ENCODE measurements at places on chromosomes 4 and X. TPM values are rescaled to one million over a fixed set of nuclear protein-coding genes. Genes with fewer than 3 reads are reported as not detected.
A peak's percentile ranks its signal among the peaks of the same experiment; 100 is the strongest.

DNA sequence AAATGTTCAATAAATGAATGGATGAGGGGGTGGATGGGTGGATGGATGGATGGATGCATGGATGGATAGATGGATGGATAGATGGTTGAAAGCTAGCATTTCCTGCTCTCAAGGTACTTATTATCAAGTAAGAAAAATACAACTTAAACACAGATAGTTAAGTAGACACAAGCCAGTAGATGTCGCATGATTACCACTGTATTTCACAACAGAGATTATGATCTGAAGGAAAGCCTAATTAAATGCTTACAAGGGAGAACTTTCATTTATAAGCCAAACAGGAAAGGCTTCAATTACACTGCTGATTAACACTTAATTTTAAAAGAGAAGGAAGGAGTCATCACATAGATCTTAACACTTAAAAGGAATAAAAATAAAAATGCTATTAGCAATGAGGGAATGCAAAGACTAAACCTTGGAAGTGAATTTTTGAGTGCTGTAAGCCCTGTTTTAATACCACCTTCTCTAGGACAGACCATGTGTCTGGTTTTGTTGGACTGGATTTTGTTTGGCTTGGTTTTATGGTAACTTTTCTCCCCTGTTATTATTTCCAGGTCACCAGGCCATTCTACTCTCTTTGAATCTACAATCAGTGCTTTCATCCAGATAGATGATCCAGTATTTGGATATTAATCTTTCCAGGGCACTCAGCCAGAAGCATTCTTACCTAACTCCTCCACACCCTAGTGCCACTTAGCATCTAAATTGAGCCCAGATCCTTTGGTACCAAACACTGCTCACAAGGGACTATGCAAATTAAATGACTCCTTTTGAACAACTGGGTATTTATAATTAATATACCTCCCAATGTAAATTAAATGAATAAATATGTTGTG lies 75.5 kb upstream of the SLC39A8 start:
- no peak overlapping the region for H3K27ac ChIP-seq
- no peaks in the 10 kb centered on the region for H3K27me3 ChIP-seq
- H3K4me3 ChIP-seq: no peak overlapping the region
- no peaks in the 10 kb centered on the region for H3K36me3 ChIP-seq

- peaks cover 89% of the 10 kb centered on the region for H3K36me3 ChIP-seq
- no peaks in the 10 kb centered on the region for H3K4me1 ChIP-seq
- H3K27ac ChIP-seq: no peak overlapping the region
- no peaks in the 10 kb centered on the region for H3K27me3 ChIP-seq
- no peak for DNase-seq
Measured at GRCh38 chr4:38935391-38936073, 67.9 kb downstream of the FAM114A1 start.

DNA sequence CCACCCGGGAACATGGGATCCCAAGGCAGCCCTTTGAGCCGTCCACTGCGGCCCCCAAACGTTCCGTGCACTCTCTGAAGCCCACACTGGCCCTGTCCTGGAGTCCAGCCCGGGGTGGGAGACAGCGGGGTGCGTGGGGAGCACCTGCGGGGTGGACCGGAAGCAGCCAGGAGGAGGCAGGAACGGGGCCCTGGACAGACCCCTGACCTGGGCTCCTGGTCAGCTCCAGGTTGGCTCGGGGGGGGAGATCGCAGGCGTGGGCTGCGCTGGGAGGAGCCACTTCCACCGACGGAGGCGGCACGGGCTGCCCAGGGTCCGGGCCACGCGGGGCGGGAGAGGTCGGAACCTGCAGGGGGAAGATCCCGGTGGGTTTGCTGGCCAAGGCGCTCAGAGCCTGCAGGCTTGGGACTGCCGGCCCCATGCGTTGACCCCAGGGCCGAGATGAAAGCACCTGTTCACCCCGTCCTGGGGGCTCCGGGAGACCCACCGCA lies 5.7 kb upstream of the PLCXD1 start:
- H3K27ac ChIP-seq: no peak overlapping the region
- H3K4me3 ChIP-seq: peak overlapping the region; percentile 55
- H3K36me3 ChIP-seq: no peaks in the 10 kb centered on the region
- peaks cover 19% of the 10 kb centered on the region for H3K4me1 ChIP-seq
- no peak for DNase-seq
- H3K27me3 ChIP-seq: no peaks in the 10 kb centered on the region

GRCh38 chr4:15436513-15436912 lies 8.7 kb downstream of the C1QTNF7 start:
- H3K4me3 ChIP-seq: no peak overlapping the region
- H3K4me1 ChIP-seq: no peaks in the 10 kb centered on the region
- H3K27me3 ChIP-seq: no peaks in the 10 kb centered on the region
- H3K27ac ChIP-seq: no peak overlapping the region

- H3K4me3 ChIP-seq: no peak overlapping the region
- H3K27me3 ChIP-seq: no peaks in the 10 kb centered on the region
- no peak overlapping the region for H3K27ac ChIP-seq
- H3K4me1 ChIP-seq: peaks cover 4% of the 10 kb centered on the region
Measured at GRCh38 chr4:185469580-185470154, 1.9 kb downstream of the CCDC110 start.

DNA sequence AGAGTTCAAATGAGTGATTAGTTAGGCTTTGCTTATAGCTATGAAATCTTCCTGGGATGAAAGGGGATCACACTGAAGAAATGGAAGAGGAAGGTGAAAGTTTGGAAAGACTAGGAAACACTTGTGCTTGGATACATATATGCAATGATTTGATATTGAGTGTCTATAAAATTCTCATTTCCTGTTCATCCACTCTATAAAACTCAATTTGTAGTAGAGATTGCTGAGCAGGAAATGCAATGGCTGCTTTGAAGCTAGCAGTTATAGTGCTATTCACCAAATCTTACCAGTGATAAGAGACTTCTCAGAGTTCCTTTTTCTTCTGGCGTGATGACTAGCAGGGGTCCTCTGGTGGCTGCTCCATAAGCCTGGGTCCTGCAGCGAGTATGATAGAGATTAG lies 128.1 kb upstream of the HPF1 start:
- no peak for DNase-seq
- H3K4me1 ChIP-seq: no peaks in the 10 kb centered on the region
- no peaks in the 10 kb centered on the region for H3K36me3 ChIP-seq

DNA sequence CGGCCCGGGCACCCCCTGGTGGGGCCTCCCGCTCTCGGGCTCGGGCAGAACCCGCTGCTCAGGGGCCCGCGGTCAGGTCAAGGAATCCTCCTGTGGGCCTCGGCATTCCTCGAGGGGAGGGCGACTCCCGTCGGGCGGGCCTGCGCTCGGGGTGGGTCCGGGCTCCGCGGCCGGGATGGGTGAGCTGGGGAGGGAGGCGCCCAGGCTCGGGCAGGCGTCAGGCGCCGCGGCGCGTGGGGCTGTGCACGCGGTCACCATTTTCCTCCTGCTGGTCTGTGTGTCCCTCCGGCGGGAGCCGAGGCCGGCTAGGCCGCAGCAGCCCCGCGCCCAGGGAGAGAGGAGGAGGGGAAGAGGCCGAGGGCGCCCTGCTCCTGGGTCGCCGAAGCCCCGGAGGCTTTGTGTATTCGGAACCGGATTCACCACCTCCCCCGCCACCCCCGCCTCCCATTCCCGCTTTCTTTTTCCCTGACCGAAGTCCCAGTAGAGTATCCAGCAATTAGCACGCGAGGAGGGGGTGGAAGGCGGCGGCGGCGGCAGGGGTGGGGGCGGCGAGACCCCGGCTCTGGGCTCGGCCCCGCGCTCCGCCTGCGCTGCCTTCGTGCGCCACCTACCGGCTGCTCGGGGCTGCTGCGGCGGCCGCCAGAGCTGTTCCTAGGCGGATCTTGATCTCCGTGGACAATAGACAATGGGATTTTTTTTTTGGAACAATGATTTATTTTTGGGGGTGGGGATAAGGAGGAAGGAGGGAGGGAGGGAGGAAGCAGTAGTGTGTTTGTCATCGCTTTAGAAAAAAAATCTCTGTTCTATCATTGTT lies 99.0 kb upstream of the MAML3 start:
- peak overlapping the region; percentile 66 for H3K4me3 ChIP-seq
- no peaks in the 10 kb centered on the region for H3K4me1 ChIP-seq
- H3K36me3 ChIP-seq: no peaks in the 10 kb centered on the region
- H3K27ac ChIP-seq: peak overlapping the region; percentile 88

- no peaks in the 10 kb centered on the region for H3K36me3 ChIP-seq
- H3K27me3 ChIP-seq: no peaks in the 10 kb centered on the region
- no peak overlapping the region for H3K27ac ChIP-seq
- no peak overlapping the region for H3K4me3 ChIP-seq
- peaks cover 18% of the 10 kb centered on the region for H3K4me1 ChIP-seq
Measured at GRCh38 chrX:129650821-129651510, 3.8 kb downstream of the APLN start.

Gene GPC4
- 3.8 TPM for total RNA-seq

Gene ITM2A
- total RNA-seq: 82.1 TPM

Gene NOP14
- 14.2 TPM for total RNA-seq

Gene ADH1B
- total RNA-seq: 111 TPM

Gene CCNQ
- 48.0 TPM for total RNA-seq

Gene GALNT7
- 6.5 TPM for total RNA-seq

Gene RHOH
- total RNA-seq: 1.2 TPM

Gene NCAPG
- 0.20 TPM for total RNA-seq

Data from right atrium auricular region (tissue), 2 donors.